ENCODE measurements at places on chromosomes 11 and 22. TPM values are rescaled to one million over a fixed set of nuclear protein-coding genes. Genes with fewer than 3 reads are reported as not detected.

RCOR2 gene
- total RNA-seq = 80.1 TPM

DNA sequence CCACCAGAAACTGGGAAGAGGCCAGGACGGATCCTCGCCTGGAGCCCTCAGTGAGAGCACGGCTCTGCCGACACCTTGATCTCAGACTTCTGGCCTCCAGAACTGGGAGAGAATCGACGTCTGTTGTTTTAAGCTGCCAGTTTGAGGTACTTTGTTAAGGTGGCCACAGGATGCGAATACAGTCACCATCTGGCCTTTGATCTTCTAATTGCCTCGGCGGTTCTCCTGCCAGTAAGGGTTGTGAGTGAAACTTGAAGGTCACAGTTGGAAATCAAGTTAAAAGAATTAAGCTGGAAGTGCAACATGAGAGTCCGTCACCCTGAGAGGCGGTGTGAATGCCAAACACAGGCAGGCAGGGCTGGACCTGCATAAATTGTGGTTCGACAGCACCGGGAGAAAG, 27.9 kb downstream of the PARVB start:
- no peak for DNase-seq

- DNase-seq = no peak
Measured at GRCh38 chr22:46102752-46103151, 47.6 kb upstream of the PPARA start.

DNA sequence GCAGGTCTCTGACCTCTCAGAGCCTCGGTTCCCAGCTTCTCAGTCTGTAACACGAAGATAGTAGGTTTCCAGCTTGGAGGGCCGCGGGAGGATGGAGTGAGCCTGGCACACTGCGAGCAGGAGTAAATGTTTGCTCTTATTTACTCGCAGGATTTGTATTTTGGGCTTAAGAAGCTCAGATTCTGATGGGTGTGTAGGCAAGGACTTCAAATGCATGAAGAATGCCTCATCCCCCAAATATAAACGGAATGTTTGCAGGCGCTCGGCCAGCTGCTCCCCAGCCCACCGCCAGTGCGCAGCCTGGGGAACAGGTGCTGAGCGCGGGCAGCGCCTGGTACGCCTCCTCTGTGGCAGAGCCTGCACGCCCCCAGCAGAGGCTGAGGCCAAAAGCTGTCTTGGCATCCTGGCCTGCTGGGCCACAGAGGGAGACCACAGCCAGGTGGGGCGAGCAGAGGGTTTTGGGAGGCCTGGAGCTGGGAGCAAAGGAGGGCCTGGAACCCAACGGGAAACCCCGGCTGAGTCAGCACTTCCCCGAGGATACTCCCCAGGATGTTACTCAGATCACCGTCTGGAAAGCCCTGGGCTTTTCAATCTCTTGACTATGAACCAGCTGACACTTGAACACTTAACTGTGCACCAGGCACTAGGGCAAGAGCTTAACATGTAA, 9.4 kb downstream of the EHD1 start:
- DNase-seq = no peak

DNA sequence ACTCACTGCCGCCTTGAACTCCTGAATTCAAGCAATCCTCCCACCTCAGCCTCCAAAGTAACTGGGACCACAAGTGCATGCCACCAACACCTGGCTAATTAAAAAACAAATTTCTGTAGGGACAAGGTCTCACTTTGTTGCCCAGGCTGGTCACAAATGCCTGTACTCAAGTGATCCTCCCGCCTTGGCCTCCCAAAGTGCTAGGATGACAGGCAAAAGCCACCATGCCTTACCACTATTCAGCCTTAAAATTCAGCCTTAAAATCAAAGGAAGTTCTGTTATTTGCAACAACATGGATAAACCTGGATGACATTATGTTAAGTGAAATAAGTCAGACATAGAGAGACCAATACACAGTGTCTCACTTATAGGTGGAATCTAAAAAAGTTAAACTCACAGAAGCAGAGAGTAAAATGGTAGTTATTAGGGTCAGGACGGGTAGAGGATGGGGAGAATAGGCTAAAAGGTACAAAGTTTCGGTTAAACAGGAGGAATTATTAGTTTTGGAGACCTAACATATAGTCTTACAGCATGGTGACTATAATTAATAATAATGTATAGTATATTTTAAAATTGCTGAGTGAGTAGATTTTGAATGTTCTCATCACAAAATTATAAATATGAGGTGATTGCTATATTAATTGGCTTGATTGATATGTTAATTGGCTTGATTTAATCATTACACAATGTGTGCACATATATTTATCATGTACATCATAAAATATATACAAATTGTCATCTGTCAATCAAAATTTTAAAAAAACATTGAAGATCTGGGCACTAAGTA, 6.2 kb upstream of the ZNF280A start:
- no peak for DNase-seq

TEF gene
- total RNA-seq = 7.4 TPM

SAA4 gene
- total RNA-seq = not detected

DNA sequence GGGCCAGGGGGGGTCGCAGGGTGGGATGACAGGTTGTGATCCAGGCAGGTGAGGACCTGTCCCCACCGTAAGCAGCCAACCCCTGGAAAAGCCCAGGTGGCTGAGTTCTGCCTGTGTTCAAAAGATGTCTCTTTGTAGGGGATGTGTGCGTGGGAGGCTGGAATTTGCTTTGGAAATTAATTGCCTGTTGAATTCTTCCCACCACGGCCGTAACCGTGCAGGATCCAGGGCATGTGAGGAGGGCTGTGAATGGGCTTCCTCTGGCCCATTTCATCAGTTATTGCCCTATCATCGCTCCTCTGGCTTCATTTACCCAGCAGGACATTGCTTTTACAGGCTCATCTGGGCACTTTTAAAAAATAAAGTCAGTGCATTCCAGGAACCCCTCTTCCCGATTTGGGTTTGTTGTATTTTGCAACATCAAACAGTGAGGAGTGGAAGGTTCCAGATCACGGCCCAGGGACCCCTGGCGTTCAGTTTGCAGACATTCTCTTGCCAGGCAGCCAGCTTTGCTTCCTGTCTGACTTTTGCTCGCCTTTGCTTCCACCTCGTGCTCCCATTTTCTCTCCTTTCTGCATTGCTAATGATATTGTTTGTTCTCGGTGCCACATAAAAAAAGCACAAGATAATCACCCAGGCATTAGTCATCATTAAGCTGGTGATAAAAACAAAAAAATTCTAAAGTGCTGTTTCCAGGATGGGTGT, 1306.6 kb downstream of the BRD1 start:
- DNase-seq = no peak

- no peak for DNase-seq
Measured at GRCh38 chr22:18075720-18076497, 1.9 kb upstream of the PEX26 start.

DNA sequence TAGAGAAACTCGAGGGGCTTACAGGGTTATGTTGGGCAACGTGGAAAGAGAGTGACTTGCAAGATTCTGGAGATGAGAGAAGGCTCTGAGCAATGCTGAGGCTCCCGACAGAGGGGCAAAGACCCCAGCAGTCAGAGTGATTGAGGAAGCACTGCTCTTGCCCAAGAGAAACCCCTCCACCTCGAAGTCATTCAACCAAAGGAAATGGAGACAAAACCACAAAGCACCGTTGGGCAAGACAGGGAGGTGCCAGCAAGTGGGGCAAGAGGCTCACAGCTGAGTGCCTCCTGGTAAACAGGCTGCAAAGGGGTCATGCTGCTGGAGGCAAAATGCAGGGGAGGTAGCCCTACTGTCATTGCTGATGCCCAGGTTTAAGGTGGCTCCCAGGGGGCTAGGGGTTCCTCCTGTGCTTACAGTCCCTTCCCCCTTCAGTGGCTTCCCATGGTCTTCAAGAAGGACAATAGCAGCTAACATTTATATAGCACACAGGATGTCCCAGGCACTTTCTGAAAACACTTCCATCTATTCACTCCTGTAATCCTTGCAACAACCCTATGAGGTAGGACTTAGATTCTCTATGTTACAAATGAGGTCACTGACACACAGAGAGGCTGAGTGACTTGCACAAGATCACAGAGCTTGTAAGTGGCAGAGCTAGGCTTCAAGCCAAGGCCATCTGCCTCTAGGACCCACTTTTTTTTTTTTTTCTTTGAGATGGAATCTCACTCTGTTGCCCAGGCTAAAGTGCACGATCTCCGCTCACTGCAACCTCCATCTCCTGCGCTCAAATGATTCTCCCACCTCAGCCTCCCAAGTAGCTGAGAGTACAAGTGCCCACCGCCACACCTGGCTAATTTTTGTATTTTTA, 18.1 kb upstream of the MYH9 start:
- no peak for DNase-seq

B3GAT3 gene
- 34.5 TPM for total RNA-seq

C11orf91 gene
- total RNA-seq = not detected

DNA sequence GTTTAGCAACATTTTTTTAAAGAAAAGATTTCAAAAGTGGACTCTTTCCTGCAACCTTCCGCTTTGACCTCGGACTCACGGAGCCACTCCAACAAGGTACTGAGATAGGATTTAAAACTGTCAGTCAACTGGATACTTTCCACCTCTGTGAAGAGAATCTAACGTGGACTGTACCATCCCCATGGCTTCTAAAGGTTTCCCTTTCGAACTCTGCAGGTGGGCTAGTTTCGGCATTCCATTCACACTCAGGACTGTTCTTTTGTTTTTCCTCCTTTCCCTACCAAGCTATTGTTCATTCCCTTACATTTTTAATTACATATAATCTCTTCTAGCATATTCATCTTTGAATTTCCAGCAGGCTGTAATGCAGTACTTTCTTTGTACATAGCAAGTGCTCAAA, 88.5 kb upstream of the AKIP1 start:
- DNase-seq = no peak

GRCh38 chr11:3022300-3022967, 30.3 kb upstream of the NAP1L4 start:
- no peak for DNase-seq

PNPLA5 gene
- total RNA-seq = 8.2 TPM

GRCh38 chr11:19680829-19681368, 31.7 kb upstream of the NAV2 start:
- DNase-seq = no peak

DNA sequence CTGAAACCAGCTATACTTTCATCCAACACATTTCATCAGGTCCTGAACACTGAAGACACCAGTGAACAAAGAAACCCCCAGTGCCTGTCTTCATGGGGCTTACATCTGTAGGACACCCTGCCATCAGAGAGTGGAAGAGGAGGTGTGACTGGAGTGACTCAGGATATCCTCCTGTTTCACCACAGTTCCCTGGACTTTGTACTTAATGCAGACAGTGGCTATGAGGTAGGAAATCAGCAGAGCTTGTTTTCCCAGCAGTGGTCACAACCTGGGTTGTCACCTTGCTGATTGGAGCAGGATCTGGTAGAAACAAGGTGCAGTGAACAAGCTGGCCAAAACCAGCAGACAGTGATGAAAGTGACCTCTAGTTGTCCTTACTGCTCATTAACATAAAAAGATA, 128.8 kb downstream of the KIRREL3 start:
- DNase-seq = no peak

GRCh38 chr11:106156290-106156937, 79.0 kb downstream of the AASDHPPT start:
- no peak for DNase-seq

TIRAP gene
- total RNA-seq = 4.5 TPM

- no peak for DNase-seq
Measured at GRCh38 chr11:76205252-76206076, 838 bp downstream of the WNT11 start.

- no peak for DNase-seq
Measured at GRCh38 chr11:114366331-114367243, 33.7 kb downstream of the C11orf71 start.

- DNase-seq = no peak
Measured at GRCh38 chr11:124533626-124534025, 9.8 kb downstream of the OR8B12 start.
